ENCODE measurements at places on chromosomes 1 and 21.

- peak; percentile 18 for DNase-seq
Measured at GRCh38 chr1:242146652-242147051, 147.8 kb upstream of the MAP1LC3C start.

- DNase-seq: no peak
Measured at GRCh38 chr1:16068356-16069270, 4.8 kb downstream of the FAM131C start.

GRCh38 chr1:230256896-230257295, 169.2 kb downstream of the PGBD5 start:
- DNase-seq: no peak

DNA sequence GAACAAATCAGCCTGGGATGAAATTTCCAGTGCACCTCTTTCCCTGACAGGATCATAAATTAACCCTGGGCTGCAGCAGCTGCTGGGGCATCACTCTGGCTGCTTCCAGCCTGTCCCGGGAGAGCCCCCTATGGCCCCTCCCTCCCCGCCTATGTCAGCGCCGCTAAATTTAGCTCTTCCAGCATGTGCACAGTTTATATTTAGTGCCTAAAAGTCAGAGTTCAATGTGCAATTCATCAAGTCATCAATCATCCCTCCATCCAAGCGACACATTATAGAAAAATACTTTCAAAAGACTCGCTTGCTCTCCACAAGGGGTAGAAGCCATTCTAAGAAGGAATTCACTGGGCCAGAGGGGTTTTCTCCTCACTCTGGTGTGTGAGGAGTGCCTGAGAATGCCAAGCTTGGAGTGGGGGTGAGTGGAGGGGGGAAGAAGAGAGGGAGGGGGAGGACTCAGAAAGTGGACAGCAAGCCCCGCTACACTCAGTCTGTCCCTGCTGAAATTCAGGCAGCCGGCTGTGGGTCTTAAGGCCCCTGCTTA, 37.4 kb downstream of the XCL1 start:
- no peak for DNase-seq

- peak; percentile 21 for DNase-seq
Measured at GRCh38 chr1:183103147-183103546, 79.9 kb downstream of the LAMC1 start.

DNA sequence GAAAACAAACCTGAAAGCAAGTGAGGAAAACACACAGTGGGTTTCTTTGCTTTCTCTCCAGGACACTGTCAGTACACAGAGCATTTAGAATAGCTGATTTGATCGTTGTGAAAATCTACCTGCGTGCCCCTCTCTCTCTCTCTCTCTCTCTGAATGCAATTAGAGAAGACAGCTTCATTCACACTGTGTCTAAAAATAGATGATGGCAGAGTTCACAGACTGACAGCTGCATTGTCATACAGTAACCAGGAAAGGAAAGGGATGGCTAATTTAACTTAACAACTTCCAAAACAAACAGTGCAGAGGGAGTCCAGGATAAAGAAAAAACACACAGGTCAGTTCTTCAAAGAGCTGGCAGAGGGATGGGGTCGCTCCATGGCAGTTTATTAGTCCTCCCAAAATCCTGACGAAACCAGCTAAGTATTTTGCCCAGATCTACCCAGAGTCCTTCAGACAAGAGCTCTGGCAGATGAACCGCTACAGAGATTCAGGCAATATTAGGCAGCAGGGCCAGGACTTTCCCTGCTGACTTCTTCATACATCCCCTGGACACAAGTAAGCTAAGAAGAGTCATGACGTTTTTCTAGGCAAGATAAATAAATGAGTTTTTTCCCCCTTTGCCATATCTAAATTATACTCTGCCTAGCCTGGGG, 58.9 kb downstream of the WLS start:
- no peak for DNase-seq

- DNase-seq: no peak
Measured at GRCh38 chr1:6860401-6860800, 75.1 kb downstream of the CAMTA1 start.

GRCh38 chr1:192086644-192087043, 71.6 kb upstream of the RGS18 start:
- DNase-seq: no peak

DNA sequence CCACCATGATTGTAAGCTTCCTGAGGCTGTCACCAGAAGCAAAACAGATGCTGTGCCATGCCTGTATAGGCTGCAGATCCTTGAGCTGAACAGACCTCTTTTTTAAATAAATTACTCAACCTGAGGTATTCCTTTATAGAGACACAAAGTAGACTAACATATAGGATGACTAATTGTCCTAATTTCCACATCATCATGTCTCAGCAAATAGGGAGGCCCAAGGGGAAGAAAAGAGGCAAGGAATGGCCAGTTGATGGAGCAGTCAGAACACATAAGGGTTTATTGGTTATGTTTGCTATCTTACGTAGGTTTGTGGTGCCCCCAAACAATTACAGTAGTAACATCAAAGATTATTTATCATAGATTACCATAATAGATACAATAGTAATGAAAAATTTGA, 126.2 kb downstream of the RASAL2 start:
- no peak for DNase-seq

- DNase-seq: no peak
Measured at GRCh38 chr1:44723064-44723463, 7.9 kb downstream of the RNU5D-1 start.

GRCh38 chr1:204645666-204646065, 39.9 kb downstream of the LRRN2 start:
- DNase-seq: no peak

DNA sequence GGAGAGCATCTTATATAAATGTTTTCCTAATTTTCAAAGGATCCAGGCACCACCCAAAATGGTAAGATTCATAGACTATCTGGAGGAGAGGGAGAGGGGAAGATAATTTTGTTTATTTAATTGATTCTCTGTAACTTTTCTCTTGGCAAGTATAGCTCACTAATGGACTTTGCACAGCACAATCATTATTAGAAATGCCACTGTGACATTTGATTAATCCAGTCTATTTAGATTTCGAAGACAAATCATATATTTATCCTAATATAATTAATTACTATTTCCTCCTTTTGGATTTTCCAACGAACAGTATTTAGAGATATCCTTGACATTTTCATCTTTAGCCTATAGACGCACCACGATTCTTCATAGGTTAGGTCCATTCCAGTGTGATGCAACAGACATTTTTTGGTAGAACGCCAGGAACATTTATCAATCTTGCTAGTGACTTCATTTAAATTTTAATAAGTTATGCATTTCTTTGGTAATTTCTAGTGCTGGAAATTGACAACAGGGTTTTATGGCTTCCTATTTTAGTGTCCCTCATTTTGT, 152.4 kb downstream of the GRIK1 start:
- DNase-seq: no peak

- DNase-seq: no peak
Measured at GRCh38 chr1:14857436-14858195, 259.1 kb downstream of the KAZN start.

GRCh38 chr1:150808846-150809245, 786 bp upstream of the CTSK start:
- DNase-seq: no peak

DNA sequence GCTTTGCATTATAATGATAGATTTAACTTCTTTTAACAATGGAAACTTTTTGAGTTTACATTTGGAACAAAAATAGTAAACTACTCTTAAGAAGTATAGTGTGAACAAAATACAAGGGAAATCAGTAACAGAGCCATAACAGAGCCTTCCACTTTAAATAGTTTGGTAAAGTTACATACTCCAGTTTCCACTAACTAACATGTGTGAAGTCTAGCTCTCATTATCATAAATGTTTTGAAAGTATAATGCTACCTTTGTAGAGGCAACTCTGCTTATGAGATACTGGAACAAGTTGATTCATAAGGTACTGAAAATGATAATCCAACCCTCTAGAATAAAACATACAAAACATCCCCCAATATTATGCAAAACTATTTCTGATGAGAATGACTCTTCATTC, 1155.1 kb upstream of the ADGRL2 start:
- no peak for DNase-seq

DNA sequence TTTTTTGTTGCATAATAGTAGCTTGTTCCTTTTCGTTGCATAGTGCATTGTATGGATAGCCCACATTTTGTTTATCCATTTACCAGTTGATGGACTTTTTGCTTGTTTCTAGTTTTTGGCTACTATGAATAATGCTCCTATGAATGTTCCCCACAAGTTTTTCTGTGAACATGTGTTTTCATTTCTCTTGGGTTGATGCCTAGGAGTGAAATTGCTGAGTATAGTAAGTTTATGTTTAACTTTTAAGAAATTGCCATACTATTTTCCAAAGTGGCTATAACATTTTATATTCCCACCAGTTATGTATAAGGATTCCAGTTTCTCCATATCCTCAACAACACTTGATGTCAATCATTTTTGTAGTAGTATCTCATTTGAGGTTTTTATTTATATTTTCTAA, 84.8 kb upstream of the CACYBP start:
- DNase-seq: no peak

GRCh38 chr1:108646265-108646647, 14.6 kb downstream of the HENMT1 start:
- DNase-seq: no peak

DNA sequence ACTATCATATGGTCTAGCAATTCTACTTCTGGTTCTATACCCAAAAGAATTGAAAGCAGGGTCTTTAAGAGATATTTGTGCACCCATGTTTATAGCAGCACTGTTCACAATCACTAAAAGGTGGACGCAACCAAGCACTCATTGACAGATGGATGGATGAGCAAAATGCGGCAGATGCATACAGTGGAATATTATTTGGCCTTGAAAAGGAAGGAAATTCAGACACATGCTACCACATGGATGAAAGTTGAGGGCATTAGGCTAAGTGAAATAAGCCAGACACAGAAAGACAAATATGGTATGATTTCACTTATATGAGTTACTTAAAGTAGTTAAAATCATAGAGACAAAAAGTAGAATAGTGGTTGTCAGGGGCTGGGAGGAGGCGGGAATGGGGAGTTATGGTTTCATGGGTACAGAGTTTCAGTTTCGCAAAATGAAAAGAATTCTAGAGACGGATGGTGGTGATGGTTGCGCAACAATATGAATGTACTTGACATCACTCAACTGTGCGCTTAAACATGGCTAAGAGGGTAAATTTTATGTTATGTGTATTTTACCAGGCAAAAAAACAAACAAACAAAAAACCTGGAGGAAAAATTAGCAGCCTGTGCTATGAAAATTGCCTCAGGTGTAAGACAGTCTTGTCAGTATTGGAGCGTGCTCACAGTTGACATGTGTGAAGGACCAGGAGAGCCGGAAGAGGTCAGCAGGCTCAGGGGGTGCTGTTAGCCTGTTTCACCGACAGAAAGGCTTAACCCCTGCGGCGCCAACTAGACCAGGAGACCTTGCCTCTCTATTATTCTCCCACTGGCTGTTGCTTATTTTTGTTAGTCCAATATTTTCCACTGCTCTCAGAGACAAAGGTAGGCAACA, 26.5 kb downstream of the CD247 start:
- DNase-seq: peak; percentile 52

DNA sequence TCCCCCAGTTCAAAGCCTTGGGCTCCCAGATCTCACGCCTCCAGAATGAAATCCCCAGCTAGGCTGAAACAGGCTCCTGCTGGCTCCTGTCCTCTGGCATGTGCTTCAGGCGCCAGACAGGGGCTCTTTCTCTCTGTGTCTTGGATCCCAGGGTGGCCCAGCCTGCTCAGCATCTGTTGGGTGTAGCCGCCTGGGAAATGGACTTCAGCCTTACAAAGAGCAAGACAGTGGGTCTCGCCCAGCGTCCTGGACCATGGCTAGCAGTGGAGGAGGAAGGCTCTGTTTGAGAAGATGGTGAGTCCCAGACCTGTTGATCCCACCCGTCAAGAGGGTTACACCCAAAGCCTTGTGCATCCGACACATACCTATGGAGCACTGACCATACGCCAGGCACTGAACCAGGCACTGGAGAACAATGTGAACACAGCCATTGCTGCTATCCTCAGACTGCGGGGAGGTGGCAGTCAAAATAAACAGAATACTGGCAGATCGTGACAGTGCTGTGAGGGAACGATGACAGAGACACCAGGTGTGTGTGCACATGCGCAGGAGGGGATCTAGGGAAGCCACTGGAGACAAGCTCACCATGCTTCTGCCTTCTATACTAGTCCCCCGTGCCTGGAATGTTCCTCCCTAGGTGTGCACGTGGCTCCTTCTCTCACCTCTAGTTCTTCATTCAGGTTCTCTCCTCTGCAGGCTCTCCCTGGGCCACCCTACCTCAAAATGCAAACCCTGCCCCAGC, 93.0 kb upstream of the GCLM start:
- DNase-seq: no peak

DNA sequence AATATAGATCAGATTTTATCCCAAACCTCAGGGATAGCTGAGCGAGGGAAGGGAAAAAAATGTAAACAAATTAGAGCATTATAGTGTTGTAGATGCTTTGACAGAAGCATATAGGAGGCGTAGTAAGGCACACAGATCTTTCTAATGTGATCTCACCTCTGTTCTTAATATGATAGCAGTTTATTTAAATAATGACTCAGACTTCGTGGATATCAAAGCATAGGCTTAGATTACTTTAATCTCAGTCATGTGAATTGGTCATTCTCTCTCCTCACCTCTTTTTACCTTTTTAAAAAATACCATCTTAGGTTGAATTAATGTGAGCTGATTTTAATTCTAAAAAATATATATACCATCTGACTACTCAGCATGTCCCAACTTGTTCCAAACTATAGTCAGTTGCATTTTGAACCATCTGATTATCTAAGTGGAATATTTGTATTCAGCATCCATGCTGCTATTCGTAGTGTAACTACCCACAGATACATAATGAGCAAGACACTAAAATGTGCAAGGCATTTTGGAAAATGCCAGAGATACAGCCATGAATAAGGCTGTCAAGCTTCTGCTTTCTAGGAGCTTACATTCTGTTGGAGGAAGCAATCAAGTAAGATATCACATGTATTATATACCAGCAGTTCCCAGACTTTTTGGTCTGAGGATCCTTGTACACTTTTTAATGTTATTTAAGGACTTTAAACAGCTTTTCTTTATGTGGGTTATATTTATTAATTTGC, 76.7 kb downstream of the OSBPL9 start:
- no peak for DNase-seq

DNA sequence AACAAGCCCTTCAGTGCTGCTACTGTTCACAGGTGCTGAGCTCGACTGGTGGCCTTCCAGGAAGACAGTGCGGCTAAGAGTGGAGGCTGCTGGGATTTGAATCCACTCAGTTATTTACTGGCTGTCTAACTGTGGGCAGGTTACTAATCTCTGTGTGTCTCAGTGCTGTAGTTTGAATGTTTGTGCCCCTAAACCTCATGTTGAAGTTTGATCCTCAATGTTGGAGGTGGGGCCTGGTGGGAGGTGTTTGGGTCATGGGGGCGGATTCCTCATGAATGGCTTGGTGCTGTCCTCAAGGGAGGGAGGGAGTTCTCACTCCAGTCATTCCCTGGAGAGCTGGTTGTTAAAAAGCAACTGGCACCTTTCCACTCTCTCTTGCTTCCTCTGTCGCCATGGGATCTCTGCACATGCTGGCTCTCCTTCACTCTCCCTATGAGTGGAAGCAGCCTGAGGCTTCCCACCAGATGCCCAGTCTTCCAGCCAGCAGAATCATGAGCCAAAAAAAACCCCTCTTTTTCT, 334.8 kb downstream of the RPS6KC1 start:
- no peak for DNase-seq

All from GM23338 (cell line).